Right ventricle myocardium inferior (tissue), 1 donor: ENCODE measurements at places on chromosomes 11 and 22. TPM values are rescaled to one million over a fixed set of nuclear protein-coding genes. Genes with fewer than 3 reads are reported as not detected.

DNA sequence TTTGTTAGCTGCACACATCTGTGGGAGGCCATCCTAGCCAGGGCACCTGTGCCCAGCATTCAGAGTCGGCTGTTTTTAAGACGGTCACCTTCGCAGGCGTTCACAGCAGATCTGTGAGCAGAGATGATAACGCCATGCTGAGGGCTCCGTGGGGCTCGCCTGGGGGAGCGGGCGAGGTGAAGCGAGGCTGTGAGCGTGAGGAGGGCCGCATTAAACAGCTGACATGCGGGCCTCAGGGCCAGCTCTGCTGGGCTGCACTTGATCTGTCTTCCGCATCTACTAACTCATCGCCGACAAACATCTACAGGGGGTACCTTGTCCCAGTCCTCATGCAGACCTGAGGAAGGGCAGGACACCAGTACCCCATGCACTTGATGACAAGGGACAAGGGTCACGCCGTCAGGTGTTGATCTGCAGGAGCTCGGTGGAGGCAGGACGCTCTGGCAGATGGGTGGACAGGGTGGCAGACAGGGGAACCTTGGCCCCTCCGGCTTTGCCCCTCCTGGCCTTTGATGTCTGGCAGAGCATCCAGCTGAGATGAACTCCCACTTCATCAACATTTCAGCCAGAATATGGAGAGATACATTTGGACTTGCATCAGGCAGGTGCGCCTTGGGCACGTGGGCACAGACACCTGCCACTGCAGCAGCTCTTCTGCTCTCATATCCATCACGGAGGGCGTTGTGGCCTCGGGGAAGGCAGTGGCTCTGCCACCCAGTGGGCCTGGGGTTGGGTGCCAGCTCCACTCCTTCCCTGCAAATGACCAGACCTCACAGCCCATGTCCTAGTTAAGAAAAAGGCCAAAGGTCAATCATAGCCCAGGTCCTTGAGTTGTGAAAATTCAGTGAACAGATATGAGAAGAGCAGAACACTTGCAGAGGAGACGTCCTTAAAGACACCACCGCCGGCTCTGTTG, 822.9 kb downstream of the BRD1 start:
- DNase-seq = no peak

- DNase-seq = no peak
Observed at GRCh38 chr11:20443596-20443995, 56.1 kb downstream of the PRMT3 start.

DNA sequence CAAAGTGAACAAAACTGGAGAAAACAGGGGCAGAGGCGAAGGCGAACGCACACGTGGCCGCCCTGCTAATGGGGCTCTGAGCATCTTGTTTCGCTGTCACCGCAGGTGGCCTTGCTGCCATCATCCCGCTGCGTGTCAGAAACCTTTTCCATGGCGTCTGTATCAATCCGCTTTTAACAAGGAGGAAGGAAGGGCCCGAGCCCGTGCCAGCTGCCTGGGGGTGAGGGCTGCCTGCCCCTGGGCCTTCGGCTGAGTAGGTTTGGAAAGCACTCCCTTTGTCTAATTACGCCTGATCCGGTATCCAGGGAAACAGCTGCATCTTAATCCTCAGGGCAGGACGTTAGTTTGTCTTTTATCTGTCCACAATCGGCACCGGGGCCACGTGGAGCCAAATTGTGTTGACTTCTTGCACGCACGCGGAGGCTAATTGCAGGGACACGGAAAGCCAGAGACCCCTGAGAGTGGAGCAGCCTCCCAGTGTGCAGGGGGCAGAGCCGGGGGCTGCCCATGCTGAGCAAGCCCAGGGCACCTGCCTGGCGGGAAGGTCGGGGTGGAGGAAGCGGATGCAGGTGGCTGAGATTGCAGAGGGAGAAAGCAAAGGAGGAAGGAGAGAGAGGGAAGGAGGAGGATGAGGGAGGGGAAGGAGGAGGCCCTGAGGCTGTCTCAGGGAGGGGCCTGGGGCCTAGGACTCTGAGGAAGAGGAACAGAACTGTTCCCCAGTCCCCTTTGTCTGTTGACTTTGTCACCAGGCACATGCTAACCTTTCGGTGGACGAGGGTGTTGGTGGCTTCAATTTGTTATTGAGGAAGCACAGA, 19.2 kb upstream of the TH start:
- DNase-seq = no peak

DNA sequence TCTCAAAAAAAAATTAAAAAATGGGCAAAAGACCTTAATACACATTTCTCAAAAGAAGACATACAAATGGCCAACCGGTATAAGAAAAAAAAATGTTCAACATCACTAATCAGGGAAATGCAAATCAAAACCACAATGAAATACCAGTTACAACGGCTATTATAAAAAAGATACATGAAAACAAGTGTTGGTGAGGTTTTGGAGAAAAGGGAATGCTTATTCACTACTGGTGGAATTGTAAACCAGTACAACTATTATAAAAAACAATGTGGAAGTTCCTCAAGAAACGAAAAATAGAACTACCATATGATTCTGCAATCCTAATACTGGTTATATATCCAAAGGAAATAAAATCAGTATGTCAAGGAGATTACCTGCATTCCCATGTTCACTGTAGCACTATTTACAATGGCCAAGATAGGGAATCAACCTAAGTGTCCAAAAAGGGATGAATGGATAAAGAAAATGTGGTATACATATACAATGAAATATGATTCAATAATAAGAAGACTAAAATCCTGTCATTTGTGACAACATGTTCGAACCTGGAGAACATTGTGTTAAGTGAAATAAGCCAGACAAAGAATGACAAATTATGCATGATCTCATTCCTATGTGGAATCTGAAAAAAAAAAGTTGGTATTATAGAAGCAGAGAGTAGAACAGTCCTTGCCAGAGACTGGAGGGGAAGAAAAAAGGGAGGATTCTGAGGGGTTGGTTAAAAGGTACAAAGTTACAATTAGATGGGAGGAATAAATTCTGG, 256.9 kb upstream of the PITPNB start:
- no peak for DNase-seq

DNA sequence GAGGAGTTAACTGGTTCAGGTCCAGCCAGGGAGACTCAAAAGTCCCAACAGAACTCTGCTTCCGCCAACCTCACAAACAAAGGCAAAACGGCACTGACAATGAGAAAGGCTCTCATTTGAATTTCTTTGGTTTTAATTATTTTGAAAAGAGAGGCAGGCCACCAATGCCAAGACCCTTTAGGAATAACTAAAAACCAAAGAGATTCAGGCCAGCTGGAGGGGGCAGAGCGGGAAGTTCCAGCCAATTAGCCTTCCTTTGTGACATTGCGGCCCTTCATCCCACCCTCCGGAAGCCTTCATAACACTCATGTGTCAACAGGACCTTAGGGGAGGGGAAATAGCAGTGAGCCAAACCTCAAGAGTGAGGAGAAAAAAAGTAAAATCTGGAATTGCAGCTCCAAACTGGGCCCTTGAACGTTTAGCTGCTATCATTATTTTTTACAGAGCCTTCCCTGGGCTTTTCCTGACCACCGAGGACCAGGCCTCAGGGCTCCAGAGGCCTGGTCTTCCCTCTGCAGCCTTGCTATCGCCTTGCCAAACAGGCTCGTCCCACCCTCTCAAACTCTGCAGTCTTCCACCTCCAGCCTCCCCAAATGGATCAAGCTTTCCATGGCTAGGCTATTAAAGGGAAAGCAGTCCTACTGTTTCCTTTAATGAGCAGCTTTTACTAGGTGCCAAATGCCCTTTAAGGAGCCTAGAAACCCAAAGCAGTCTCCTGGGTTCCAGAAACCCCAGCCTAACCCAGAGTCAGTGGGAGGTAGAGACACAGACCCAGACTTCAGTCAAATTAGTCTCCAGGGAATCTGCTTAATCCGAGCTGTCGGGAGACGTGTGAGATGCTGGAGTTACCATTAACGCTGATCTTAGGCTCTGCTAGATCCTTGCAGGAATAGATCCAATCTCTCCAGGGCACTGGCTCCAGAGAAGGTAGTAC, 114.2 kb downstream of the CCDC34 start:
- DNase-seq = no peak

The FUT4 gene
- total RNA-seq = 1.3 TPM

The MMP7 gene
- total RNA-seq = not detected

DNA sequence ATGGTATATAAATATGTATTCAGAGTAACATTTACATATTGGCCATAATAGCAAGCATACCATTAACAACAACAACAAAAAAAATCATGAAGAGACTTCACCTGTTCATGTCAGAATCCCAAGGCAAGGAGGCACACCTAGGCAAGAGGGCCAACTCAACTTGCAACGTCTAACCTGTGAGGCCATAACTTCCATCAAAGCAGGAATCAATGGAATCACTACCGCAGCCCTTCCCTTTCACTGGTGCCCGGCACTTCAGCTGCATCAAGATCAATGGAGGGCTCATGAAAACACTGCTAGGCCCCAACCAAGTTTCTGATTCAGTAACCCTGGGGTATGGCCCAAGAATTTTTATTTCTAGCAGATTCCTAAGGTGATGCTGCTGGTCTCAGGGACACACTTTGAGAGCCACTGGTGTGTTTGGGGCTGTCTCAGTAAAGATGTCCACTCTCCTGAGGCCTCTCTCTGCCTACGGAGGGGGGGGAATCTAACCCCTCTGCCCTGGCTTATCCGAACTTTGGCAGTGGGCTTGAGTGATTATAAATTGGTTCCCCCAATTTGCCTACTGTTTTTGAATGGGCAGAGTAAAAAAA, 8.0 kb downstream of the ZFTA start:
- no peak for DNase-seq

DNA sequence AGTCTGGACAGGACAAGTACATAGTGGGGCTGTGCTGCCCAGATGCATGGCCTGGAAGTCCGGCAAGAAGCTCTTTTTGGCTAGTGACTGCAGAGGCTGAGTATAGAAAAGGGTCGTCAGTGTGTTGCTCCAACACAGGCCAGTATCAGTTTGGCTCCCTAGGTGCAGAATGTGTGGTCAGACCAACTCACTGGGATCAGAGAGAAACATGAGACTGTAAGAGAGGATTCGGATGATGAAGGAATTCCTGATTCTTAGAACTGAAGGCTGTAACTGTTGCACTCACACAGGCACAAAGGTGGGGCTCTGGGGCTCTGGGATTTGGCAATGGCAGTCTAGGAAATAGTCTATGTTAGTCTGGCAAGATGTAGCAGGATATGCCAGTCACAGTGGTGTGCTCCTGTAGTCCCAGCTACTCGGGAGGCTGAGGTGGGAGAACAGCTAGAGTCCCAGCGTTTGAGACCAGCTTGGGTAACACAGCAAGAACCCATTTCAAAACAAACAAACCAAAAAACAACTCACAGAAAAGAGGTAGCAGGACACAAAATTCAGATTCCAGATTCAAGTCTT, 11.1 kb upstream of the UPB1 start:
- no peak for DNase-seq

The TPBGL gene
- 0.16 TPM for total RNA-seq

- no peak for DNase-seq
Observed at GRCh38 chr11:113458189-113458588, 17.0 kb downstream of the DRD2 start.

The CST6 gene
- total RNA-seq = not detected

DNA sequence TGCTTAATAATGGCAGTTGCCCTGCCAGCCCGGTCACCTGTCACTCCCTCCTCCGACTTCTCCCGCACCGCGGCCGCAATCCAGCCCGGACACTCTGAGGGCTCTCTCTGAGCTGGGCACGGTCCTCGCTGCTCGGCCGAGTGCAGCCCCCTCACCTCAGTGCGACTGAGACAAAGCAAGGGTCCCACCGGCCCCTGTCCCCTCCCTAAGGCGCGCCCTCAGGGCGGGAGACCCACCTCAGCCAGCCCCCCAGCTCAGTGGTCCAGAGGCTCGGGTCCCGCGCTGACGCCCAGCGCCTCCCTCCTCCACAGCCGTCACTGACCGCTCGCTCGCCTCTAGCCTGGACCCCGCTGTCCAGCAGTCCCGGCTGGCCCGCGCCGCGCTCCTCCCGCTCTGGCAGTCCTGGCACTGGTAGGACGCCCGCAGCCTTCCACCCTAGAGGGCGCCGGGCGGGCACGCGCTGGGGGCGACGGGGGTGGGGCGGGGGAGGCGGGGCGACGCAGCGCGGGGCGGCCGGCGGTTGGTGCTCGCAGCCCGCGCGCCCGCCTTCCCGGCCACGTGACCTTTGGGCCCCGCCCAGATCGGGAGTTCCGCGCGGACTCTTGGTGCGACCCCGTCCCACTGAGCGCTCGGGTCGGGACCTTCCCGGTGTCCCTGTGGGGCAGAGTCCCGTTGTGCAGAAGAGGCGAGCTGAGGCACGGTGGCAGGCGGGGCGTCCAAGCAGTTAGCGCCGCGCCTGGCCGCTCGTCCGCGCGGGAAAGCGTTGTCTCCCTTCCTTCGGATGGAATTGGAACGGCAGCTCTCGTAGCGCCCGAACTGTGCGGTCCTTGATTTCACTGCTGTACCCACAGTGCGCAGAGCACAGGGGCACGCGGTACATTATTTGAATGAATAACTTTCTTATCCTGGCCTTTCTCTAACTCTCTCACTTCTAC, 7.8 kb upstream of the L3MBTL2 start:
- peak; percentile 92 for DNase-seq

The OR4A16 gene
- total RNA-seq = not detected

GRCh38 chr11:910044-910588, 494 bp downstream of the CHID1 start:
- DNase-seq = no peak

The TSPAN32 gene
- total RNA-seq = 15.0 TPM

- no peak for DNase-seq
Observed at GRCh38 chr11:9689721-9690120, 25.8 kb downstream of the SWAP70 start.
